Stimulated activated CD4-positive, alpha-beta T cell treated with anti-CD3 and anti-CD28 coated beads, Interleukin-4, amount 100 ng/mL, for 4 hours (primary cell): ENCODE measurements at places on chromosomes 4 and X.

- DNase-seq, result no peak
Measured at GRCh38 chr4:95540227-95540626, 8.5 kb downstream of the UNC5C start.

GRCh38 chr4:11623726-11624037 lies 195.0 kb upstream of the HS3ST1 start:
- no peak for DNase-seq

DNA sequence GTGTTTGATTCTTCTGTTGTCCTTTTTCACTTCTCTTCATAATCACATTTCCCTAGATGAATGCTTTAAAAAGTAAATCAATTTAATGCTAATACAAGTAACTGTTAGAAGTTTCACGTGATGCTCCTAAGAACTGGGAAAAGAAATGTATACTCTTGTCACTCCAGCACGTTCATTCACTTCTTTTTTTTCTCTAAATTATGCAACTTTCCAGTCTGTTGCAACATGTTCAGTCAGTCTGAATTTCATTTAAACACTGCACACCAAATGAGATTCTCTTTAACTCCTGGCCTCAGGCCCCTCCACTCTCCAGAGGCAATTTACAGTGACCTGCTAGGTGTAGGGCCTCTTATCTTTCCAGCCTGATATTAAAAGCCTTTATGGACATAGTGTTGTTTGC lies 321.9 kb downstream of the HS3ST1 start:
- DNase-seq, result no peak

- no peak for DNase-seq
Measured at GRCh38 chr4:183984566-183984965, 79.5 kb downstream of the STOX2 start.
